Suppressor macrophage treated with lipopolysaccharide for 1 hour (primary cell): ENCODE measurements at places on chromosomes 7 and 10.

DNA sequence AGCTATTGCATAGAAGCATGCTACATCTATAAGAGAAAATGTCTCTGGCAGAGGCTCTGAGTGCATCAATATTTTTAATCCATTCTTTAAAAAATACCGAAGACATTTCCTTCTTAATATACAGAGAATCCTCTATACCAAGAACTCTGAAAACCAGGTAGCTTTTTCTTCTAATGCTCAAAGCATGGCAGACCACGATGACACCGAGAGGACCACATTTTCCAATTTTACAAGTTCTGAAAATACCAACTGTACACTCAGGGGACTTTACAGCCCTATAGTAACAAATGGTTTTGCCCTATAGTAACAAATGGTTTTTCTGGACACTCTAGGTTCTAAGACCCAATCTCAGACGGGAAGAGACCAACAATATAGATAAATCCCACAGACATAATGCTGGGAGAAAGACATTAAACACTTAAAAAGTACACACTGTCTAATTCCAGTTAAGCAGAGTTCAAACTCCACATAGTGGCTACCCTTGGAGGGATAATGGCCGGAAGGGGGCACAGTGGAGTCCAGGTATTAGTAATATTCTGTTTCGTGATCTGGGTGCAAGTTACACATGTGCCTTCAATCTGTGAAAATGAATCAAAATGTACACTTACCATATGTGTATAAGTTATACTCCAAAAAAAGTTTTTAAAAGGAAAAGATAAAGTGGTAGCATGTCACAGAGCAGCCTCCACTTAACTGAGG is 26.2 kb downstream of the CCDC6 start:
- no peak for DNase-seq

DNA sequence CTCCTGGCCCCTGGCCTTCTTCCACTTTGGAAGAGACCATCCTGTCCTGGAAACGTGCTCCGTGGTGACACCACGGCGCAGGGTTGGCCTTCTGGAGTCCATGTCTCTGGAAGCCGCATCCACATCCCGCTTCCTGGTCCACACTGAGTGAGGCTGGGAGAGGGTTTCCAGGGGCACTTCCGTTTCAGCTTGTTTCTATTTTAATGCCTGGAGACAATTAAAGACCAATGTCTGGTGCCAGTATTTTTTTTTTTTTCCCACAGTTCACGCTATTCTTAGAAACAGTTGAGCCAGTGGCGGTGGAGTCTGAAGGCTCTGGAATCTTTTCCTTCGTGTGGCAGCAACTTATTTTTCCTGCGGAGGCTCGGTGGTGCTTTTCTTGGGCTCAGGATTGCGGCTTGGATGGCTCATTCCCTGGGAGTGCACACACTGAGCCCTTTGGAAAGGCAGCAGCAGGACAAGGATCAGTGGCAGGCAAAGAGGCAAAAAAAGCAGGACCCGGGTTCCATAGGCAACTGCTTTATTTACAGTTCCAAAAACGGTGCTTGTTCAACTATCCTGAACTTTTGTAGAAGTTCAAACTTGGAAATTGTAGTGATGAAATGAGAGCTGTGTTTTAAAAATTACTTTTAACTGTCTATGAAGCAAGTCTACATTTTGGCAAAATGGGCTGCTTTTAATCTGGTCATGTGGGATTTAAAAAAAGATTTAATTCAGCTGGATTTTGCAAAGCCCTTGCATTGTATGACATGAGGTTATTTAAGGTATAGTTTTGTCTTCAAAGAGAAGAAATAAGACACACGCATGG is 202.8 kb downstream of the BAMBI start:
- DNase-seq, result no peak

DNA sequence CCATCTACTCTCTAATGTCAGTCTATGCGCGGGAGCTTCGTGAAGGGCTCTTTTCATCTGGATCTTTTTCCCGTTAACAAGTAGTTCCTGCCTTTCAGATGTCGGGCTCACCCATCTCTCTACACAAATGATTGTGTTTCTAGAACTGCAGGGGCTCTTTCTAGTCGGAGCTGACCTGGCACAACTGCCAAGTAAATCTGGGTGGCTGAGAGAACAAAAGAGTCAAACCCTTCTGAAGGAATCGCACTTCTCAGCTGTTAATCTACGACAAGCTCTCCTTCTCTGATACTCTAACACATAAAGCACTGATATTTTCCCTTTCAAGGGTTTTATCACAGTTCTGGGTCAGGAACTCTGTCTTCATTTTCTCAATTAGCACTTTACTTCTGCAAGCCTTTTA is 144.7 kb downstream of the NRP1 start:
- DNase-seq, result no peak

- peak; percentile 51 for DNase-seq
These were observed 711.5 kb upstream of the C7orf33 start for GRCh38 chr7:147878912-147879661.

DNA sequence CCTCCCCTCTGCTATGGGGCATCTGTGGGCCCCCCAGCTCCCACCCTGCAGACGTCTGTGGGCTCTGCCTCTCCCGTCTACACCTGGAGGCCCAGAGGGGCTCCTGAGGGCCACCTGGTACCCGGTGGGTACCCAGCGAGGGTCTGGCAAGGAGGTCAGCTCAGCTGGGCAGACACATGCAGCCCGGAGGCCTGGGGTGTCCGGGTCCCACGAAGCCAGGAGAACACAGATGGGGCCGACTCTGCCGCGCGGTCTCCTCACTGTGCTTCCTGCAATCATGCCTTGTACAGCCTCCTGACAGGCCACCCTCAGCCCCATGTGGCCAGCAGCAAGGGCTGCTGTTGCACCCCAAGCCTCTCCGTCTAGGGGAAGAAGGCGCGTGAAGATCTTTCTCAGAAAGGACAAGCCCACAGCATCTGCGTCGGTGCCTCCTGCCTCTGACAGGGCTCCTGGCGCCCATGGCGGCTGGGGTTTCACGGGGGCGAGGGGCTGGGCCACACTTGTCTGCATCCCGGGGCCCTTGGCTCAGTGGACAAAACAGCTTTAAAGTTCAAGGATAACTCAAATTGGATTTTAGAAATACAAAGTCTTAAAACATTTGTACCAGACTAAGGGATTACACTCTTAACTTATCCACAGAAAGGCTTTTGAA is 391.3 kb downstream of the DNAJB6 start:
- no peak for DNase-seq

DNA sequence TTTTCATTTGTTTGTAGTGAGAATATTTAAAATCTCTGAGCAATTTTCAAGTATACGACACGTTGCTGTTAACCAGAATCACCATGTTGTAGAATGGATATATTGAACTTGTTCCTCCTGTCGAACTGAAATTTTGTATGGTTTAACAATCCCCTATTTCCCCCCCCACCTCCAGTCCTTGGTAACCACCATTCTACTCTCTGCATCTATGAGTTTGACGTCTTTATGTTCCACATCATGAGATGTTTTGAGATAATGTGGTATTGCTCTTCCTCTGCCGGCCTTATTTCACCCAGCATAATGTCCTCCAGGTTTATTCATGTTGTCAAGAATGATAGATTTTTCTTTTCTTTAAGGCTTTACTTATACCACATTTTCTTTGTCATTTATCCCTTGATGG is 17.4 kb upstream of the PRKCQ start:
- no peak for DNase-seq

- no peak for DNase-seq
These were observed 12.2 kb downstream of the HOXA1 start for GRCh38 chr7:27083646-27084045.

DNA sequence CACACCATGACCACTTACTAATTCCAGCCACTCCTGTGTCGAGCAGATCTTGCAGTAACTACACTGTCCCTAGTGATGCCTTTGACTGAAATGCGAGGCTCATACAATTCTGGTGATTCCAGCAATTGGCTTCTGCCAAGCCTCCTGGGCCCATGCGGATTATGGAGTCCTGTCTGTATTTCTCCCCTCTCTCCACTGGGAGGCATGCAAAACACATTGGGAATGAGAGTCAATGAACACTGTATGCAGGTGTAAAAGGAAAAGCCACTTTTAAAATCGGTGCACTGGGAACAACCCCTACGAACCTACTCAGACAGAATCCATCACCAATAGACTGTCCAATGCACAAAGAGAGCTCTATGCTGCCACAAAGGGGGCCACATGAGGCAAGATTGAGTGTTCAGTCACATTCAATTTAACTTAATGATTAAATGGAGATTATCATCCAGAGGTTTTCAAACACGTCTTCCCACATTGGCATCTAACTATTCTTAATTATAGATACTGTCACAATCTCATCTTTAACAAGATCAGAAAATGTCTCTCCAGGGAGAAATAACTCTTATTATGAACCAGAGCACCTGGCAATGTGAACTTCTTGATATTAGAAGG is 550.6 kb downstream of the GLRX3 start:
- DNase-seq, result no peak

DNA sequence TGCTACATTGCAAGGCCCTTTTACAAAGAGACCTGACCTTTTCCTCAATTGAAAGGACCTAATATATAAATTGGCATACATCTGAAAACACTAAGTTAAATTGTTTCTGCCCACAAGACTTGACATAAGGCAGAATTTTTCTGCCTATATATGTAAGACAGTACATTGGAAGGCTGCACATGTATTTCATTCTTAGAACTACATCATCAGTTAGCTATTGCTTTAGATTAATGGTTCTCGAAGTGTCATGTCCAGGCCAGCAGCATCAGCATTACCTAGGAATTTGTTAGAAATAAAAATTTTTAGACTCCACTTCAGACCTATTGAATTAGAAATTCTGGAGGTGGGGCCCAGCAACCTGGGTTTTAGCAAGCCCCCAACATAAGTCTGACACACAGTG is 373.9 kb downstream of the LRRTM3 start:
- no peak for DNase-seq

- DNase-seq, result no peak
These were observed 48.4 kb upstream of the HABP2 start for GRCh38 chr10:113504423-113504822.

DNA sequence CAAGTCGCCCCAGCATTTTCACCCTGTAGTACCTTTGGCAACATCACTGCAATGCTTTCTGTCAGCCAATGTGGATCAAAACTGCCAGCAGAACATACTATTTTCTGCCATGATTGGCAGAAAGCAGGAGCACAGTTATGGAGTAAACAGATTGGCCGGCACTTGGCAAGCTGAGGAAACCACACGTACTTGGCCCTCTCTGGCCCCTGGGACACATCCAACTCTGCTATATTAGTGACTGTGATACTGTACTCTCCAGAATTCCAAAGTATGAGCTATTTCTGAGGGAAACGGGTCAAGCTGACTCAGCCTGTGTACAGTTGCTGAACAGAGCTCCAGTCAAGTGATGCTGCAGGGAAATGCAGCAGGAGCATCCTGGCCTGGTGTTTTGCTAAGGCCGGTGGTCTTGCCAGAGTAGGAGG is 39.8 kb upstream of the LANCL2 start:
- DNase-seq, result no peak

DNA sequence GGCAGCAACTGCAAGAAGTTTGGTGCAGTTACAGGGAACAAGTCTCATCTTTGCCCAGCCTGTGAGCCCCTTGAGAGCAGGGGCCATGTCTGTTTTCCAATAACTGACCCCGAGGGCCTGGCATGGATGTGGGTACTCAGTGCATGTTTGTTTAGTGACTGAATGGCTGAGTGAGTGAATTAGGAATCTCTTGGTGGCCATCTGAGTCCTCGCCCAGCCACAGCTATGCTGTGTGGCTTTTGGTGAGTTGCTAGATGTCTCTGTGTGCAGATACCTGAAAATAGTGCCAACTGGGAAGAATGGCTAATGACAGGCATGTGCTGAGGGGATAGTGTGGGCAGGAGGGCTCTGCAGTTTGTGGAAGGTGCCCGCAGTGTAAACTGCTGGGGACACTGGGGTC is 54.4 kb upstream of the PCBD1 start:
- DNase-seq, result no peak

DNA sequence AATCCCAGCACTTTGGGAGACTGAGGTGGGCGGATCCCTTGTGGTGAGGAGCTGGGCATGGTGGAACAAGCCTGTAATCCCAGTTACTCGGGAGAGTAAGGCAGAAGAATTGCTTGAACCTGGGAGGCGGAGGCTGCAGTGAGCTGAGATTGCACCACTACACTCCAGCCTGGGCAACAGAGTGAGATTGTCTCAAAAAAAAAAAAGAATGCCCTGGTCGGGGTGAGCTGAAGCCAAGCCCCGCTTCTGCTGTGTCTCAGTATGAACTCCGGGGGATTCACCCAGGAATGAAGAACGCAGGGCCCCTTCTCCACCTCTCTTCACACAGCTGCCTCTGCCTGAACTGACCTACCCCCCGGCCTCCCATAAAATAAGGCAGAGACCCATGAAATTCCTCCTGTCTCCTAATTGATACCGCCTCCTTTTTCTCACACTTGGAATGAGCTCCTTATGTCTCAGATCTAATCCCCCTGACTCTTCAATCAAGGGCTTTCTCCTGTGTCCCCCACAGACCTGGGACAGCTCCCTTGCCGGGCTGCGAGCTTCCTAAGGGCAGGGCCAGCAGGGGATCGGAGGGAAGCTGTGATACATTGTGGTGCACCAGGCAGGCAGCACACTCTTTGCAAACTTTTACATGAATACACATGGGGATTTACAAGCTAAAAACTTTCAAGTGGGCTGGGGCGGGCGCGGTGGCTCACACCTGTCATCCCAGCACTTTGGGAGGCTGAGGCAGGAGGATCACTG is 911 bp upstream of the ZP3 start:
- no peak for DNase-seq

DNA sequence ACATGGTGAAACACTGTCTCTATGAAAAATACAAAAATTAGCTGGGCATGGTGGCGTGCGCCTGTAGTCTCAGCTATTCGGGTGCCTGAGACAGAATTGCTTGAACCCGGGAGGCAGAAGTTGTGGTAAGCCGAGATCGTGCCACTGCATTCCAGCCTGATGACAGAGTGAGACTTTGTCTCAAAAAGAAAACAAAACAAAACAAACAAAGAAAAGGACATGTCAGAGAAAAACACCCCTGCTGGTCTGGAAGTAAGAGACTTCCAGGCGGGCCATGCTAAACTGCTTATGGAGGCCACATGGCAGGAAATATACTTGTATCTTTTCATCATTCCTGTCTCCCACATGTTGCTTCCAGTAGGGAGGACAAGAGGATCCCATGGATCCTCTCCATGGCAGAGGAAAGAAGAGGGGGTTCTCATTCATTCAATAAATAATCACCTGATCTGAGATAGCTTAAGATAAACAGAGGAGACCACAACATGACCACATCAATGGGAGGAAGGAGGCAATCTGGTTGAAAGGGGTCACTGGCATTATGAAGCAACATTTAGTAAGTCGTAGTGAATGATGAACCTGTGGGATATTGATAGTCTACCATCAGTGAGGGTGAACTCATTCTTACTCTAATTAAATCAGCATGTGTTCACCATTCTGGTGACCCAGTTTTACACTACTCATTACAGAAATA is 60.5 kb upstream of the ZNF138 start:
- no peak for DNase-seq

- no peak for DNase-seq
These were observed 104.1 kb upstream of the DPP6 start for GRCh38 chr7:153948060-153948459.
